ENCODE measurements at places on chromosomes 3 and 15.

DNA sequence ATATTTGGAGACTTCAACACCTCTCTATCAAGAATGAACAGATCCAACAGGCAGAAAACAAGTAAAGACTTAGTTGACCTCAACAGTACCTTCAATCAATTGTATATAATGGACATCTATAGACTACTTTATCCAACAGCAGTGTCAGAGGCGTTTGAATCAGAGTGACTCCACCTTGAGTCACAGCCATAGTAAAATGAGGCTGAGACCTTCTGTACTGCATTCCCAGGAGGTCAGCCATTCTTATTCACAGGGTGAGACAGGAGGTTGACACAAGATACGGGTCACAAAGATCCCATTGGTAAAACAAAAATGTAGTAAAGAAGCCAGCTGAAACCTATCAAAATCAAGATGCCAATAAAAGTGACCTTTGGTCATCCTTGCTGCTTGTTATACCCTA lies 299.8 kb downstream of the CNTN3 start:
- DNase-seq = no peak

DNA sequence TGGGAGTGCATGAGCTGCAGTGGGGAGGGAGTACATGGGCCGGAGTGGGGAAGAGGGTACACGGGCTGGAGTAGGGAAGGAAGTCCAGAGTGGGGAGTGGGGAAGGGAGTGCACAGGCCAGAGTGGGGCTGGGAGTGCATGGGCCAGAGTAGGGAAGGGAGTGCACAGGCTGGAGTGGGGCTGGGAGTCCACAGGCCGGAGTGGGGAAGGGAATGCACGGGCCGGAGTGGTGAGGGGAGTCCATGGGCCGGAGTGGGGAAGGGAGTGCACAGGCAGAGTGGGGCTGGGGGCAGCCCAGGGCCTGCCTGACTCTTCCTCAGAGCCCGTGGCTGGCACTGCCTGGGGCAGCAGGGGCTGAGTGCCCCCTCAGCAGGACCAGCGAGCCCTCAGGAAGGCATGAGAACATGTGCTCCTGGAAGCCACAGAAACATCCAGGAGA lies 40.7 kb downstream of the KLF15 start:
- DNase-seq = no peak

DNA sequence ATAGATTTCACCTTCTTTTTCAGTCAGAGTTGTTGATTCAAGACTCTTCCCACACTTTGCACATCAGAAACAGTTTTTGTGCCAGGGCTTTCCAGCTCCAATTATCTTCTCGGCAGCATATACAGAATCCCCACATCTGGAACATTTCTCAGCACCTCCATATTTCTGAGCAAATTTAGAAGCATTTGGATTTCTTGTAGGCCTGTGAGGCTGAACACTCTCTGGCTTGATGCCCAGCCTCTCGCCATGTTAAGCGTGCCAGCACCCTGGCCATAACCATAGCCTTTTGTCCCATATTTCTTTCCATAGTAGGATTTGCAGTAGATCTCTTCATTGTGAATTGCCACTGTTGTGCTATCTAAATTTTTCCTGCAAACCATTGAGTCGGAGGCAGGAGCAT lies 28.3 kb downstream of the CD80 start:
- no peak for DNase-seq

DNA sequence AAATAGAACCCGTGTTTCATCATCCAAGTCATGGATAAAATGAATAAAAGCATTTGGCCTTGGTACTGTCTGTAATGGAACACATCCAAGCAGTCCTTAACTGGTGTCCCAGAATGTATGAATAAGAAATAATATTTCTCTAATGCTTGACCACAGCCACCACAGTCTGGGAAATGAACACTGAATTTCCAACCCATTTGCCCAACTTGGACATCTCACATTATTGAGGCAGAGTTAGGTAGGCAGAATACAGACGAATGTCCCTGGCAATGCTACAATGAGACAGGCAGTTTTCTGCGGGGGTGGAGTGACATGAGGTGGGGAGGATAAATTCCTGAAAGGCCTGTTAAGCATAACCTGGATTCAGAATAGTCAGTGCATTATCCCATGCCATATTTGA lies 245.7 kb downstream of the ZIC1 start:
- peak; percentile 47 for DNase-seq

DNA sequence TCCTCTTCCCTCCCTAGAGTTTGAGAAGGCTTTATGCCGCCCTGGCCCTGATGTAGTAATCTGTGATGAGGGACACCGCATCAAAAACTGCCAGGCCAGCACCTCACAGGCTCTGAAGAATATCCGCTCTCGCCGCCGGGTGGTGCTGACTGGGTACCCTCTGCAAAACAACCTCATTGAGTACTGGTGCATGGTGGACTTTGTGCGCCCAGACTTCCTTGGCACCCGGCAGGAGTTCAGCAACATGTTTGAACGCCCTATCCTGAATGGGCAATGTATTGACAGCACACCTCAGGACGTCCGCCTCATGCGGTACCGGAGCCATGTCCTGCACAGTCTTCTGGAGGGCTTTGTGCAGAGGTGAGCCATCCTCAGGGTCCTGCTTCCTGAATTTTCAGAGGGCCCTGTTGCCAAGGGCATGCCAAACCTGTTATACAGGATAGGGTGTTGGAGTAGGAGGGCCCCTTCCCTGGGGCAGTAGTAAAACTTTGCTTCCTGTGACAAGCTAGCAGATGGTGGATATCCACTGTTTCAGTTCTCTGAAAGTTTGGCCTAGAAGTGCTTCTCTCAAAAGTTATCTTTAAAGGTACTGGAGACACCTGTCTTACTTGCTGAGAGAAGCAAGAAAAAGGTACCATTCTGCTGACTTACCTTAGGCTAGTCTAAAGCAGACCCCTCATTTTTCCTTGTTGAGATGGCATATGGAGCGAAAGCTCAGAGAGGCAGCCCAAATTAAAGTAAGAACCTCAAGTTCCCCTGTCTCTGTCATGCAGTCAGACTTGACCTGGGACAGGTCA lies 33.7 kb upstream of the TEX264 start:
- DNase-seq = no peak
